ENCODE measurements at places on chromosomes 13 and 19.

DNA sequence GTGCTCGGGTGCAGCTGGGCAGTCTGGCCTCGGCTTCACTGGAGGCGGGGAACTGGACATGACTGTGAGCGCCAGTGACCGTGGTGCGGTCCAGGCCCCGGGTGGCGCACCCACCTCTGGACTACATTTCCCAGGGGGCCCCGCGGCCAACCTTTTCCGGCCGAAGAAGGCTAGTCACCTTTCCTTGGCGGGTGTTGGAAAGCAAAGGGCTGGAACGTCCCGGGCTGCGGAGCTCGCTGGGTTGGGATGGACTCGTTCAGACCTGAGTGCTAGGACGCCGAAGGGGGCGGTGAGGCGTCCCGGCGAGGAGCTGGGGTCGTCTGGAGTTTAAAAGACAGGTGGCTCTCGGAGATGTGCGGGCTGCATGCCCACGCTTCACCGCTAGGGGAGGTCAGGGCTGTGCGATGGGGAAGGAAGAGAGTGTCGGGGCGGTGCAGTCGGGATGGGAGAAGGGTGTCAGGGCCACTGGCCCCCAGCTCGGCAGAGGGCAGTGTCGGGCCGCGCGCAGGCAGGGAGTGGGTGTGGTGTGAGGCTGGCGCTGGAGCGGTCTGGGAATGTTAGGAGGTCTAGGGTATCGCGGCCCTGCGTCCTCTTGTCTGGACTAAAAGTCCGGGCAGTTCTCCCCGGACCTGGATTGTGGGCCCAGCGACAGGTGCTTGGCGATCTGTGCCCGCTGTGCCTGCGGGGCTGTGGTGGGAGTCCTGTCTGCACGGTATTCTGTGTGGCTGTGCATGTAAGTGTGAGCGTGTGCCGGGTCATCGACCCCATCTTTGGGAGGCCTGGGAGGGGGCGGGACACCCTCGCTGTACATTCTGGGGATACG is 57.1 kb downstream of the ZNF568 start:
- DNase-seq = peak; percentile 91

- DNase-seq = no peak
Observed at GRCh38 chr13:48680756-48681392, 27.1 kb downstream of the CYSLTR2 start.

- DNase-seq = no peak
Observed at GRCh38 chr13:75120085-75120484, 361.9 kb downstream of the TBC1D4 start.

DNA sequence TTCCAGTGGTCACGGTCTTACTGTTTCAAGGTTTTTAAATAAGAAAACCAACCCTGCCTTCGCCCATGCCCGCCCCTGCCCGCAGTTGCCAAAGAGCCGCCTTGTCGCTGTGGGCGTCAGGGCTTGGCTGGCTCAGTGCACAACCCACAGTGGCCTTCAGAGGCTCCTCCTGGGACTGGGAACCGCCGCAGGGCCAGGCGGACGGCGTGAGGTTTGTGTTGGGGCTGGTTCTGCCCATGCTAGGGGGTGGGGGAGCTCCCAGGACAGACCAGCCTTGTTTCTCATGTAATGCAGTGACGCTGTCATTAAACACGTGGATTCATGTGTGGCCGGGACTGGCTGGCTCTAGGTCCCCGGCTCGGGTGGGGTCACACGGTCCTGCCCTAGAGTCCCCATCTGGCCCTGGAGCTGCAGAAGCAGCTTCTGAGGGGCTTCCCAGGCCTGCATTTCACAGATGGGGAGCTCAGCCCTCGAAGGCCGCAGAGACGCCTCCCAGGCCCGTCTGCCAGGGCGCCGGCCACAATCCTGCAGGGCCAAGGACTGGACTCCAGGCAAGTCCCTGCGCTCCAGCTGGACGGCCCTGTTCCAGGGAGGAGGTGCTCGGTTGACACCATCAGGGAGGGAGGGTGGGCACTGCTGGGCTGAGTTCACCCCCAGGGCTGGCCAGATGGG is 2.4 kb upstream of the TEKTIP1 start:
- no peak for DNase-seq

- no peak for DNase-seq
Observed at GRCh38 chr13:98690348-98691022, 62.0 kb downstream of the SLC15A1 start.
